Left ventricle myocardium inferior (tissue), 1 donor: ENCODE measurements at places on chromosomes 7 and 10. TPM values are rescaled to one million over a fixed set of nuclear protein-coding genes. Genes with fewer than 3 reads are reported as not detected.

The FGFR2 gene
- 0.36 TPM for total RNA-seq

The CPN1 gene
- total RNA-seq, result not detected

The NANOS1 gene
- total RNA-seq, result 11.7 TPM

The MYH16 gene
- not detected for total RNA-seq

The PDIA4 gene
- 32.3 TPM for total RNA-seq

The ZNF503 gene
- 5.9 TPM for total RNA-seq
